Activated CD4-positive, alpha-beta T cell treated with anti-CD3 and anti-CD28 coated beads, Interleukin-2, amount 50 U/mL, for 4 hours (primary cell): ENCODE measurements at places on chromosomes 1 and 21.
A peak's percentile ranks its signal among the peaks of the same experiment; 100 is the strongest.

GRCh38 chr1:4745560-4745959 lies 91.2 kb downstream of the AJAP1 start:
- no peak for DNase-seq

GRCh38 chr21:40057331-40057730 lies 190.1 kb downstream of the PCP4 start:
- no peak for DNase-seq

- DNase-seq, result no peak
Observed at GRCh38 chr21:45987121-45987711, 5.6 kb downstream of the COL6A1 start.

GRCh38 chr1:225526878-225527277 lies 99.0 kb upstream of the LBR start:
- no peak for DNase-seq

- no peak for DNase-seq
Observed at GRCh38 chr1:68188060-68188538, 44.2 kb downstream of the WLS start.

DNA sequence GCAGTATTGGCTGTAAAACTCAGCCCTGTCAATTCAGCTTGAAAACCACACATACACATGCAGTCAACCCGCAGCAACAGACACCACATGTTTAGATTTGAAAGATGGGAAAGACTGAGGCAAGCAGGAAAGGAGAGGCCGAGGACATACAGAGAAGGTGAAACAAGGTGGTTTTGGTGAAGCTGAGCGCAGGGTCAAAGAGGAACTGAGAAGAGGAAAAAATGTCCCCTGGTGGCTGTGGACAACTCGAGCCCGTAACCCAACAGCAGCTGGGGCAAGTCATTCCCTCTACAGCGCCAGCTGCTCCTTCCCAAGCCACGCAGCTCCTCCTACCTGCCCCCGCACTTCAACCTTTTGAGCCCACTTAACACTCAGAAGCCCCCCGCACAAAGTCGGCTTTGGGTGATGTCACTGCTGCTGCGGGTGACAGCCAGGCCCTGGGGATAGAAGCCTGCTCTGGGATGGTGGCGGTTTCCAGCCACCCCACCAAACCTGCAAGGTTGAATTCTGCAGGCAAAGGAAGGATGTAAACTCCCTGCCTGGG lies 63.0 kb downstream of the KCNN3 start:
- DNase-seq, result no peak

- no peak for DNase-seq
Observed at GRCh38 chr1:20936621-20937020, 149.5 kb upstream of the HP1BP3 start.

- DNase-seq, result no peak
Observed at GRCh38 chr1:160207771-160208556, 2.8 kb downstream of the PEA15 start.

- no peak for DNase-seq
Observed at GRCh38 chr1:203287898-203288297, 17.4 kb upstream of the BTG2 start.

DNA sequence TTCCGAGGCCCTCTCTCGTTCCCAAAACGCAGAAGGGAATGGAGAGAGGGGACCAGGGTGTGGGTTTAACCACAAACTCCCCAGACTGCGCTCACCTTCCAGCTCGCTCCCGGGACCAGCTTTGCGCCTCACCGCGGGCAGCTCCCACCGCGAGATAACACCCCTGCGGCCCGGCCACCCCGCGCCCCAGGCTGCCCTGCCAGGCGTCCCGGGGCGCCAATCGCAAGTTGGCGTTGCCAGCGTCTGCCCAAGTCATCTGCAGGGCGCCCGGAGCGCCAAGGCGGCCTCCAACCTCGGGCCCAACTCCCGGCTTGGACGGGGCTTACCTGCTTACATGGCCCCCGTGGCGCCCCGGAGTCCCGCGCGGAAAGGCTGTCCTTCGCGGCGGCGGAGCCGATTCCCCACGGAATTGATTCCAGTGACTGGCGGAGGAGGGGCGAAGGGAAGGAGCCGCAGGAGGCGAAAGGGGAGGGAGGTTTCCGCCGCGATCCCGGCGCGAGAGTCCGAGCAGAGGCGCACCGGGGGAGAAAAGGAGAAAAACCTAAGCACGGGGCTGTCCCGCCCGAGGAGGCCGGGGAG lies 456 bp downstream of the PTPN14 start:
- DNase-seq, result no peak

- peak; percentile 1 for DNase-seq
Observed at GRCh38 chr1:180863158-180863775, 49.4 kb upstream of the KIAA1614 start.

GRCh38 chr1:208002078-208002477 lies 91.2 kb upstream of the CD34 start:
- no peak for DNase-seq

GRCh38 chr21:45613396-45613795 lies 30.1 kb upstream of the PCBP3 start:
- DNase-seq, result no peak

DNA sequence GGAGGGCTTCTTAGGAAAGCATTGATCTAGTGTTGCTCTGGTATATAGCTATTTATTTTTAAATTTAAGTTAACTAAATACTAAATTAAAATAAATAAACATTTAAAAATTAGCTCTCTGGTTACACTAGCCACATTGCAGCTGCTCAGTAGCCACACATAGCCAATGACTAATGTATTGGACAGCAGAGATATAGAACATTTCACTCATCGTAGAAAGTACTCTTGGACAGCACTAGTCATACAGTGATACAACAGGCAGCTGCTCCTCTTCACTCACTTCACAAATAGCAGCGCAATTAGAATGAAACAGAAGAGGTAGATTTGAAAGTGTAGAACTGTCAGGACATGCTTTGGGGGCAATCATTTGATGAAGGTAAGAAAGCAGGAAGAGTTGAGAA lies 245.4 kb downstream of the PBX1 start:
- DNase-seq, result no peak
